ENCODE measurements at places on chromosomes 2 and 18.

- DNase-seq: peak; percentile 78
These were observed 31.4 kb upstream of the KCMF1 start for GRCh38 chr2:84939426-84940087.

- DNase-seq: no peak
These were observed 98.2 kb upstream of the PMAIP1 start for GRCh38 chr18:59801576-59801975.

- no peak for DNase-seq
These were observed 123.3 kb upstream of the KYNU start for GRCh38 chr2:142754182-142754581.

DNA sequence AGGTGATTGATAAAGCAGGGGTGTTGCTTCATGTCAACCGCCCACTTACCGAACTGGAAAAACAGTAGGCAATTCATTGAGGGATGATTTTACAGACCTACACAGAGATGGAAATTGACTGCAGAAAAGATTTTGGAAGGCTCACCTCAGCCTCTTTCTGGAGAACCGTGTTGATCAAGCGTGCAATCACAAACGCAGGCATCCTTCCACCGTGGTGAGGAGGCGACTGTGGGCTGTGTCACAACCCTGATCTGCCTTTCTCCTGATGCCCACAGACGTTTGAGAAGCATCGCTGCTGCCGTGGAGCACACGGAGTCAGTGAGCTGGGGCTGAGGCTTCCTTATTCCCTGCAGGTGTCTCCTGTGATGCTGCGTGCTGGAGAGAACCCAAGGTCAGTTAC lies 132.0 kb downstream of the TMEM18 start:
- DNase-seq: no peak

GRCh38 chr2:20674974-20675679 lies 8.2 kb downstream of the GDF7 start:
- no peak for DNase-seq

- no peak for DNase-seq
These were observed 78.1 kb downstream of the MTCL1 start for GRCh38 chr18:8783335-8783993.

DNA sequence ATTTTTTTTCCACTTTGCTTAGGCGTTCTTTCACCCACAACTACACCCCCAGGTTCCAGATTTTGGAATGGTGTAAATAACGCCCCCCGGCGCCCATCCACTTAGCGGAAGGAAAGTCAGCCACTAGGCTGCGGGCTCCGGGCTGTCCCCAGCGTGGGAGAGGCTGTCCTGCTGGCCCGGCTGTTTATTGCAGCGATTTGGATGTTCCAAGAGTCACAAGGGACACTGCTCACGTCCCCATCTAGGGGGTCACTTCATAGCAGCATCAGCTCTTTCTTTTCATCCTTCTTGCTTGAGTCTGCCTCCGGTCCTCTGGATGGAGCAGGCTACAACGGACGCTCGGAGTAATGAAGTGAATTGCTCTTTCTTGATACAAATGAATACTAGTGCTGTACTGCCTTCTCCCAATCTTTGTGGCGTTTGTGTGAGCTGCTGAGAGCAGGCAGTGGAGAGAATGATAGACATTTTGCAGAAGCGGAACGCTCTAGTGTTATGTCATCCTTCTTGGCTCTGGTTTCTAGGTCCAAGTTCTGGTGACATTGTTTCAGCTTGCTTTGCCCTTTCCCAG lies 50.7 kb upstream of the PAIP2B start:
- peak; percentile 52 for DNase-seq

DNA sequence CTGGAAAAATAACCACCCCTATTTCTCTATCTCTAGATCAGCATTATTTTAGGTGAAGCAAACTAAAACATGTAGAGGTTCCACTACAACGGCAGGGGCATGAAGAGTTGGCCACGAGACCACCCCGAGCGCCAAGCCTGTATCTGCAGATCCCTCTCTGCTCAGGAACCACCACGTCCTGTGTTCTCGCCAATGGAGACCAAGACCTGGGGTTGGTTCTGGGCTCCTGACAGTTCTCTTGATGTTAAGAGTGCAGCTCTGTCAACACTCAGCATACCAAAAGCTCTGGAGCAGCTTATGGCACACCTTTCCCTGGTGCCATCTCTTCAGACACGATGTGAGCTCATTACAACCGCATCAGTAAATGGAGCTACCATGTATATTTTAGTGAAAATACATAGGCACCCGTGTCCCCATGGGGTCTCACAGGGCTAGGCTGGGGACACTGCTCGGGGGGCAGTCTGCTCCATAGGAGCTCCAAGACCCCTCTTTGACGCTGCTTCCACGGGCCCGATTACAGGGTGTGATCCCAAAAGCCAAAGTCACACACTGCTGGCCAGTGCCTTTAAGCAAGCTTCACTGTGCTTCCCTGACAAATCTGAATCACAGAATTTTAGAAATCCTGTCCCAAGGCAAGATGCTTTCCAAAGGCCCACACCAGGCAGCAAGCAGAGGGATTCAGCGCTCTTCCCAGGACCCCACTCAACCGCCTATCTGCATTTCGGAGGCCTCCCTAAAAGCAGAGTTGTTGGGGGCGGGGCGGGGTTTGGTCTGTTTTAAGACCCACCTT lies 72.2 kb downstream of the EMILIN2 start:
- no peak for DNase-seq

DNA sequence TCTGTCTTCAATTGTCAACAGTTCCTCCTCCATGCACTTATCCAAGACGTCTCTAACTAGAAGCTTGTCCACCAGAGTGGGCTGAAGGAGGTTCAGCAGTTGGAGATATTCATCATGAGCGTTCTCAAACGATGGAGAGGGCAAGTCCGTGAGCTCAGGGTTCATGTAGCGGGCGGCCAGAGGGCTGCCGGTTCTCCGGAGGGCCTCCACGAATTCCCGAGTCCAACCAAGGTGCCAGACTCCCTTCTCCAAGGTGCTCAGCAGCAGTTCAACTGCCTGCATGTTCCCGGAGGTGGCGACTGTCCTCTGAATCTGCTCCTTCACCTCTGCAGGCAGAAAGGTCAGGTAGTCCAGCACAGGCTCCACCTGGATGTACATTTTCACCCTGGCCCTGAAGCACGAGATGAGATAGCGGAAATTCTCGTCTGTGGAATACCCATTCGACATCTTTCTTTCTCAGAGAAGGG lies 590 bp downstream of the IFIH1 start:
- DNase-seq: no peak

GRCh38 chr2:25331686-25332365 lies 9.9 kb downstream of the DNMT3A start:
- no peak for DNase-seq

- no peak for DNase-seq
These were observed 3.8 kb downstream of the SLC66A3 start for GRCh38 chr2:11158916-11159573.

GRCh38 chr2:121969166-121969565 lies 213.7 kb downstream of the TSN start:
- no peak for DNase-seq

DNA sequence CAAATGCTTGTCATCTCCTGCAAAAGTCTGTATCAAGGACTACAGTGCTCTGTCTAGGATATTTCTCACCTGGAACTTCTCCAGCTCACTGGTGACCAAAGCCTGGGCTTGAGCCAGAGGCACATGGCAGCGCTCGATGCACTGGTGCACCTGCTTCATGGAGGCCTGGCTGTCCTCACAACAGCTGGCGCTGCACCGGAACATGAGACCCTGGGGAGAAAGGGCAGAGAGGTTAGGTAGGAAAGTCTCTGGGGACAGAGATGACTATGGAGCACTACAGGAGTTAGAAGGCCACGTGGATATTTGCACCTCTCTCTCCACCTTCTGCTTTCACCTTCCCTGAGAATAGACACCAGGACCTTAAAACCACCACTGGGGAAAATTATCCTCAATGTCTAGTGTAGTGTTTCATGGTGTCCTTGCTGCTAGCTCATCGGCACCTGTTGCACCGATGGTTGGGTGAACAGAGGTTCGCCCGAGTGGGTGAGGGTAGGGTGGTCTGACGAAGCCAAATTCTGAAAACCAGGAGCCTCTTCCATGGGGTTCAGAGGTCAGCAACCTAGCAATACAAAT lies 1.0 kb downstream of the FAM136A start:
- DNase-seq: no peak

DNA sequence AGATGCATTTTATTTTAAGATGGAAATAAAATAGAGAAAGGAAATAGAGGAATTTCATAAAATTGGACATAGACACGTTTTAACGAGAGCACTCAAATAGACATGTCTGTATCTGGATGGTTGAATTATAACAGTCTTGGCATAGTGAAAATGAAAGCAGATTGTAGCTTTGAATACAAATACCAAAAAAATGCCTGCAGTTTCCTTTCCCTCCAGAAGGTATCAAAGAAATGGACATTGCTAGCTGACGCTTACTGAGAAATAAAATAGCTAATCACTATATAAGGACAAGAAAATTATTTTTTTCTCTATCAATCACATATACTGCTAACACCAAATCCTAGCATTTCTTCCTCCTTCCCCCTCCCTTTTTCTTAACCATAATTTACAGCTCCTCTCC lies 11.4 kb upstream of the MAPRE2 start:
- DNase-seq: no peak

GRCh38 chr2:177753682-177754491 lies 318.7 kb downstream of the PDE11A start:
- no peak for DNase-seq

- peak; percentile 40 for DNase-seq
These were observed 31.5 kb downstream of the ACVR1C start for GRCh38 chr2:157596992-157597681.

DNA sequence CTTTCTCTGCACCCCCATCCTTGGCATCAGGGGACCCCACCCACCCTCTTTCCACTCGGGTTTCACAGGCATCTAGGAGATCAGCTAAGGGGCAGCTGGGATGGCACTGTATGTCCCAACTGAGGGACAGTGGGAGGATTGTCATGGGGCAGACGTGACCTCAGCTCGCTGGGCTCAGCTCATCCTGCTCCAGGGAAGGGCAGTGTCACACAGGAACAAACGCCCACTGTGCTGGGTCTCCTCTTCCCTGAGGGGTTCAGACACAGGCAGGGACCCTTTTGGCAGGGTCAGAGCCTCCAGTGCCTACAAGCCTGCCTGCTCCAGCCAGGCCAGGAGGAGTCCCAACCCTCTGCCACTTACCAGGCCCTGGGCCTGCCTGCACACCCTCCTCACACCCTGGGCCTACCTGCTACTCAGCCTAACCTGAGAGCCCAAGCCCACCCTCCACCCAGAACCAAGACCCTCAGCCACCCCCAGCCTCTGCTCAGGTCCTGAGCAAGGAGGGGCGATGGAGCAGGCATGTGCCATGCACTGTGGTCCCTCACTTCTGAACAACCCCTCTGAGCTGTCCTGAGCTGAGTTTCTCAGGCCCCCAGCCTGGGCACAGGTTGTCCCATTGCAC lies 68.2 kb downstream of the HS1BP3 start:
- DNase-seq: no peak

- DNase-seq: no peak
These were observed 19.7 kb downstream of the VIL1 start for GRCh38 chr2:218438596-218438995.

- no peak for DNase-seq
These were observed 117.2 kb downstream of the VAPA start for GRCh38 chr18:10030816-10031541.

GRCh38 chr18:38116716-38117115 lies 551.1 kb upstream of the CELF4 start:
- no peak for DNase-seq

- DNase-seq: no peak
These were observed 804.8 kb upstream of the ZEB2 start for GRCh38 chr2:145324748-145325147.

GRCh38 chr2:9782197-9782719 lies 61.0 kb upstream of the TAF1B start:
- no peak for DNase-seq

- no peak for DNase-seq
These were observed 90.7 kb downstream of the PDCL3 start for GRCh38 chr2:100653449-100654035.

DNA sequence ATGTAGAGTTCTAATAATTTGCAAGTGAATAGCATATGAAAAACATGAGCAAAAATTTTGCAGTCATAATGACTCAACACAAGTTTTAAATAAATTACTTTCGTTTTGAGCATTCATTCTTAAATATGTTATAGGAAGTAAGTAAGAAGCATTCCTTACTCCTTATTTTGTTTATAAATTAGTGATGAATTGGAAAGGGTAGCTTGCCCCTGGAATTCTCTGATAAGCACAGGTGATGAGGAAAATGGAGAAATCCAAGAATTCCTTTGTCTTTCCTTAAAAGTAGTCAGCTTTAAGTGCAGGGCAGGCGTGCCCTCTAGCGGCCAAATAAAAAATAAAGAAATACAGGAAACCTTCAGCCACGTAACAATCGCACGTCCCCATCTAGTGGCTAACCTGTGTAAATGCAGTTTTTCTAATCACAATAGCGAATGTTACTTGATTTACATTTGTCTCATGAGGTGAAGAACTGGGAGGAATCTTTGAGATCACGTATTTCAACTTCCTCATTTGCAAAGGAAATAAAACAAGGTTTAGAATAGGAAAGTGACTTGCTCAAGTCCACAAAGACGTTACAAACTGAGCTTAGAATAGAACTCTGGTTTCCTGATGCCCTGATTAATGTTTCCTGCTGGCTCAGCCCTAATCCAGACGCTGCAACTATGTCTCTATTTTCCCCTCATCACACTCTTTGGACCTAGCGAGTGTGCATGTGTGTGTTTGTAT lies 47.2 kb upstream of the ZNG1B start:
- DNase-seq: peak; percentile 84

GRCh38 chr2:162382278-162382677 lies 38.3 kb downstream of the GCA start:
- no peak for DNase-seq

GRCh38 chr18:10752382-10752781 lies 226.6 kb downstream of the NAPG start:
- no peak for DNase-seq

DNA sequence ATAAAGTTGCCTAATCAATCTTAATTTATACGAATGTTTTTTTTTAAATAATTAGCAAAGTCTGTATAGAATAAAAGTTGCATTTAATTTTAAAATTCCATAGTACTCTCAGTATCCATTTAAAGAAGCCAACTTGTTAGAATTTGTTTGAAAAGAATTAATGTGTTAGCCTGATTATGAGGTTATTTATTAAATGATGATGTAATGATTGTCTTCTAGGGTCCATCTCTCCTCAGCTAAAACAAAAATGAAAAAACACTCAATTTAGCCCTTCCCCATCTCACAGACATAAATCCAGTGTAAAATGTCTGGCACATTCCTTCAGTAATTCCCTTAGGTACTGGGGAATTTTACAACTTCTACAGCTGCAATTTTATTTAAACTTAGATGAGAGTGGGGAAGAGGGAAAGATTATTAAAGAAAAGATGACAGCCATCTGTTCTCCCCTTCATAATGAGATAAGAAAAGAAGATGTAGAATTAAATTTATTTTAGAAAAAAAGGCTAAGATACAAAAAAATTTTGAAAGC lies 68.6 kb downstream of the BARD1 start:
- no peak for DNase-seq

DNA sequence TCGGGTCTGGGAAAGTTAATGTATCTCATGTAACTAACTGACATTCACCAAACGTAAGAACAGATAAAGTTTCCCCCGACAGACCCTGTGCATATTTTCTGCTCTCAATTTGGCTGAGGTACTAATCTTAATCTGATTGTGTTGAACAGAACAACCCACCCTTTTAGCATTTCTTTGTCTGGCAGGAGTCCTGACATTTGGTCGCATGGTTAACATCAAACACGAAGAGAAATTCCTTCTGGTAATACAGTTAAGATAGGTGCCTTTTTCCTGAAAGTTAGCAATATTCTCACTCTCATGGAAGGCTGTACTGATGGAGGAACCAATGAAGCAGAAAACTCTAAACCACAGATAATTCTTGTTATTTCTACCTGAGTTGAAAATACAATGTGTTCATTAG lies 520.8 kb downstream of the PARD3B start:
- DNase-seq: no peak
